ENCODE measurements at places on chromosomes 5 and 9.

GRCh38 chr9:114092336-114092735 is 6.8 kb downstream of the KIF12 start:
- DNase-seq = no peak

GRCh38 chr5:88389338-88390095 is 120.9 kb upstream of the TMEM161B start:
- no peak for DNase-seq

- DNase-seq = no peak
Observed at GRCh38 chr5:131259326-131259725, 4.5 kb upstream of the CDC42SE2 start.

DNA sequence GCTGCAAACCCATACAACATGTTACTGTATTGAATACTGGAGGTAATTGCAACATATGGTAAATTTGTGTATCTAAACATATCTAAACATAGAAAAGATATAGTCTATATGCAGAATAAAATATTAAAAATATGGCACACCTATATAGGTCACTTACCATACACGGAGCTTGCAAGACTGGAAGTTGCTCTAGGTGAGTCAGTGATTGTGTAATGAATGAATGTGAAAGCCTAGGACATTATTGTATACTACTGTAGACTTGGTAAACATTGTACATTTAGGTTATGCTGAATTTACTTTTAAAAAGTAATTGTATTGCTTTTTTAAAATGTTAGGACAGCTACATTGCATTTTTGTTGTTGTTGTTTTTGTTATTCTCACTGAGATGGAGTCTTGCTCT is 968.8 kb downstream of the TLE1 start:
- DNase-seq = no peak

- DNase-seq = no peak
Observed at GRCh38 chr5:74257060-74257527, 383.4 kb downstream of the ENC1 start.

DNA sequence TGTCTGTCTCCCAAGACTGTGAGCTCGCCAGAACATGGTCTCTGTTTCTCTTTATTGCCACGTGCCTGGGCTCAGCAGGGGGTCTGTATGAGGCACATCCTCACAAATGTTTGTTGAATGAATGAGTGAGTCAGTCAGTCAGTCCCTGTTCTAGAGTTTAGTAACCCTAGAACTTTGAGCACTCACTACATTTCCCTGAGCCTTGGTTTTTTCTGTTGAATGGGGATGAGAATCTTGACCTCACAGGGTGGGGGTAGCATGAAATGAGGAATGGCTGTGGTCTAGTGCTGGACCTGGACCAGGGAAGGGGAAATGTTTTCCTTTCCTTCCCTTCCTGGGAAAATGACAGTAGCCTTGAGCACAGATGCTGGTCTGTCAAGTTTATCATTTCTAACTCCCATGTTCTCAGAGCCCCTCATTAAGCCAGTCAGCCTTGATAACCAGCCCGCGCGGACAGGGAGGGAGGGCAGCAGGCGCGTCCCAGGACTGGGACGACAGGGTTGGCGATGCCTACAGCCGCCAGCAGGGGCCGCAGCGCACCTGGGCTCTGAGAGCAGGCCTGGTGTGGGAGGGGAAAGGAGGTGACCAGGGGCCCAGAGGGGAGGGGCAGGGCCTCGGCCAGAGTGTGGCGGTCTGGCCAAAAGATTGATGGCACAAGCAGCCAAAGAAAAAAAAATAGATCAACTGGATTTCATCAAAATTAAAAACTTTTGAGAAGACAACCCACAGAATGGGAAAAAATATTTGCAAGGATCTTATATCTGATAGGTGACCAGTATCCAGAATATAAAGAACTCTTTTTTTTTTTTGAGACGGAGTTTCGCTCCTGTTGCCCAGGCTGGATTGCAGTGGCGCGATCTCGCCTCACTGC is 24.1 kb upstream of the WNK2 start:
- DNase-seq = peak; percentile 91

DNA sequence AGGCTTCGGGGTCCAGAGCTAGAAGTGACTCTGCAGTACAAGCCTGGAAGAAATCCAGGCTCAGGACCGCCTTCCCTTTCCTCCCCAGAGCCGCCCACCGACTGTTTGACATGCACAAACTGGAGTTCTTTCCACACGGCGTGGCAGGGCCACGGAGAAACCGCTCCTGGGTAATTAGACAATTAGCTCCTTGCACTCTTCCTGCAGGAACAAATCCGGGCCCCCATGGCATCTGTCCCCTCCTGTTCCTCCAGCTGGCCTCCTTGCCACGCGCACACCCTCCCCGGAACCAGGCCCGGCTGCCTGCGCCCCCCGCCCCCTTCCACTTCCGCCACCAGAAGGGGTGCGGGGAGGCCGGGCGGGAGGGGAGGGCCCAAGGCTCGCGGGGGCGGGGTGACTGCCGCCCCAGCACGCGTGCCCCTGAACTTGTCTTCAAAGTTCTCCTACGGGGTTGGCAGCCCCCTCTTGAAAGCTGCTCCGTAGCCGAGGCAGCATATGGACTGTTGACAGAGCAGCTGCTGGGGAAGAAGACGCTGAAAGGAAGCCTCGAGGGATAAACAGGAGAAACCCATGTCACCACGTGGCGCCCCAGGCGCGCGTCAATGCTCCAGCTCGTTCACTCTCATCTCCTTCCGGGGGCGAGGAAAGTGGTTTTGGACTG is 74.3 kb downstream of the SEC61B start:
- no peak for DNase-seq

- no peak for DNase-seq
Observed at GRCh38 chr5:16666883-16667398, 50.1 kb upstream of the RETREG1 start.

DNA sequence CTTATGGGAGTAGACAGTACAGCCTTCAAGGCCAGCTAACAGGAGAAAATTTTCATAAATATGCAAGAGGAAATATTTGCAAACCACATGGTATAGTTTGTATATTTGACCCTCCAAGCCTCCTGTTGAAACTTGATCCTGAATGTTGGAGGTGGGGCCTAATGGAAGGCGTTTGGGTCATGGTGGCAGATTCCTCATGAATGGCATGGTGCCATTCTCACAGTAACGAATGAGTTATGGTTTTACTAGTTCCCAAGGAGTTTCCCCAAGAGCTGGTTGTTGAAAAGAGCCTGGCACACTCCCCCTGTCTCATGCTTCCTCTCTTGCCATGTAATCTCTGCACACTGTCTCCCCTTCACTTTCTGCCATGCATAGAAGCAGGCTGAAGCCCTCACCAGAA is 3.3 kb upstream of the PAIP1 start:
- no peak for DNase-seq

- no peak for DNase-seq
Observed at GRCh38 chr9:21687351-21687750, 115.1 kb upstream of the MTAP start.

- DNase-seq = no peak
Observed at GRCh38 chr9:110426052-110426709, 88.5 kb upstream of the TXNDC8 start.

DNA sequence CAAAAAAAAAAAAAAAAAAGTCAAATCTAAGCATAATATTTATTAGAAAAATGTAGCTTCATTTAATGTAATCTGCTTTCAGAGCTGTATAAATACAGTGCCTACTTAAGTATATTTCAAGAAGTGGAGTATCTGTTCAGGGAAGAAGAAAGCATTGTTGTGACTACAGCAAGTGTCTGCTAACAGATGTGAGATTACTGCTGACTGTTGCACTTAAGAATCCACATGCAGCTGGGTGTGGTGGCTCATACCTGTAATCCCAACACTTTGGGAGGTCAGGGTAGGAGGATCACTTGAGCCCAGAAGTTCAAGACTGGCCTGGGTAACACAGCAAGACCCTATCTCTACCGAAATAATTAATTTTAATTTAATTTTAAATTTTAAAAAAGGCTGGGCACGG is 19.0 kb downstream of the KDM3B start:
- no peak for DNase-seq

GRCh38 chr5:63962279-63962678 is at the start of gene HTR1A:
TSS of gene HTR1A (minus strand) at chr5:63962445. CDS start at chr5:63961719, 726 bp downstream.
- DNase-seq = no peak

DNA sequence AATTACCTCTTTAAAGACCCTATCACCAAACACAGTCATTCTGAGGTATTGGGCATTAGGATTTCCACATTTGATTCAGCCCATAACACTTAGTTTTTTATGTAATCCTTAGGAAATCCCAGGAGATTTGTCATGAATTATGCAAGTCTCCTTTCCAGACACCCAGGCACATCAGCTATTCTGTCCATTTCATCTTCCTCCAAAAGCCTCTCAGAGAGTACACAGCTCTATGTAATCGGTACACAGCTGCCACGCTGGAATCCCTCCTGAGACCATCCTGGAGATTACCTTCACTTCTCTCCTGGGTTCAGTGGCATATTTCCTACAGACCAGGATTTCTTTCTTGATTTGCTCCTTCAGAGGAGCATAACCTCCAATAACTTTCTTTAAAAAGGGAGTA is 2309.8 kb upstream of the WWC1 start:
- no peak for DNase-seq

DNA sequence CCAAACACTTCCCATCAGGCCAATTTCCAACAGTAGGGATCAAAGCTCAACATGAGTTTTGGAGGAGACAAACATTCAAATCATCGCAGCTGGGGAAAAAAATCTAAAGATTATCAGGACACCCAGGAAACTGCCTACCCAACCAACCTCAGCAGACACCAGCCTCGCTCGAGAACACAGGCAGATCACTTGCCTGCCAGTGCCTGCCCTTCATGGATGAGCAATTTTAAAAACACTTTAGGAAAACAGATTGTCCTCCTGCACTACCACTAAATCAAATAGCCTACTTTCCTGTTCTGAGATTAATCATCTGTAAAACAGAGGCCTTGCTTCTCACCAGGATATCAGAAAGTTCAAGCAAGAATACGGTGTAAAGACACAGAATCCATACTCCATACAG is 14.7 kb upstream of the TMEM174 start:
- DNase-seq = no peak

GRCh38 chr5:69497006-69497520 is 4.5 kb downstream of the OCLN start:
- no peak for DNase-seq

DNA sequence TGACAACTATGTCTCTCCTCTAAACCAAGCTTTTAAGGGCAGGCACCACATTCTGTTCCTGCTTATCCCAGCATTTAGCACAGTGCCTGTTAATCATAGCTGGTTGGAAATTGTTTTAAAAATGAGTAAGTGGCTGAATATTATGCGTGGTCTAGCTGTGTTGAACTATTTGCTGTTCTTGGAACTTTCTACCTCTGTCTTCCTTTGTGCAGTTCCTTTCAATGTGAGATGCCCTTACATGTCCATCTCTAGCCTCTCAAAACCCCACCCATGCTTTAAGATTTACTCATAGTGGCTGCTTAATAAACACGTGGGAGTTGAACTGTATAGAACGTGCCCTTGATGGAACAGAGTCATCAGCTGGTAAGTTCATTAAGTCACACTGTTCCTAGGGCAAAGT is 34.5 kb downstream of the C9orf57 start:
- no peak for DNase-seq

DNA sequence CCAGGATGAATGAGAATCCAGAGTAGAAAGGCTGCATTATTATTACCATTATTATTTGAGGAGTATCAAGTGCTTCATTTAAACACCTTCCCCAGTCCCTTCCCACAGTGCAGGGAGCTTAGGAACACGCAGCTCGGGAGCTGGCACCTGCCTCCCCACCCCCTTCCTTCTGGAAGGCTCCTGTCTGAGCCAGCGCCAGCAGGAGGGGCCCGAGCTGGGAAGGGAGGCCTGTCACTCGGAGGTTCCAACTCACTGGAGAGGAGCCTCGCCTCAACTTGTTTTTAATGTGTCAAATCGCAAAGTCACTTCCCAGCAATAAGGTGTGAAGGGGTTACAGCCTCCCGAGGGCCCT is 156.4 kb upstream of the IRX4 start:
- DNase-seq = no peak

- DNase-seq = no peak
Observed at GRCh38 chr5:14593326-14594021, 11.9 kb downstream of the OTULINL start.

DNA sequence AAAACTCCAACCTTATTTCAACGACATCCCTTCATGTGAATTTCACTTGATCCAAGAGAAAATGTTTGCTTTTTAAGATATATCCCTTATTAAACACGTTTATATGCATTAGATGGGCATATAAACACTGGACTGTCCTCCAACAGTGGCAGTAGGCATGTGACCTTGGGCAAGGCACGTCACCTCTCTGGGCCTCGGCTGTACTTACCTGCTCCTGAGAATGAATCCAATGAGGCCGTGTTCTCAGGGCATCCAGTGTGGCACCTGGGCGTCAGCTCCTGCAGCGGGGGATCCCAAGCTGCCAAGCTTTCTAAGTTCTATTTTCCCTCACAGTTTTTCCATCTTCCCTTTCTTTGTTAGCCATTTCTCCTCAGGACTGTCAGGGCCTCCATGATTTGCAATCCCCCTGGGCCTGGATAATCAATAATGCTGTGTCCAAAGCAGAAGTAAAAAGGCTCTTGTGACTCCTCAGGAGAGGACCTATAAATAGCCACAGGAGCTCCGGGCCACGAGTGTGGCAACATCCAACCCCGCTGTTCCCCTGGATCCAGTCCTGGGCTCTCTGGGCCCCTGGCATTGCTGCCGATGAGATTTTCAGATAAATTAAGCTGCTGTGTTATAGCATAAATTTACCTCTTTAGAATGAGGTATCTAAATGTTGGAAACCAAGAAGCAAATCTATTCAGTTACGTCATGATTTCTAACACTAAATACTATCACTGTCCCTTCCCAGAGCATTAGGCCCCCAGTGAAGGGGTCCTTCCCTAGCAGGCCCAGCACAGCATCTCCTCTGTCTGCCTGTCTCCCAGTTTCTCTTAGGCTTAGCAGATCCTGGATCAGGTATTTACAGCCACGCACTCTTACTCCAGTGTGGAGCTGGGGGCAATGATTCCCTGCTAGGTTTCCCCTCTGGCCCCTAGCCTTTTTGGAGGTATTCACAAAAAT is 76.8 kb downstream of the PTPN3 start:
- no peak for DNase-seq

- no peak for DNase-seq
Observed at GRCh38 chr9:106883626-106884190, 20.7 kb downstream of the ZNF462 start.

- peak; percentile 56 for DNase-seq
Observed at GRCh38 chr5:134242146-134242545, 16.3 kb upstream of the PPP2CA start.

GRCh38 chr9:2128141-2128540 is 113.0 kb downstream of the SMARCA2 start:
- no peak for DNase-seq

Measured in H54 (cell line).